ENCODE measurements at places on chromosomes 2 and 18.

DNA sequence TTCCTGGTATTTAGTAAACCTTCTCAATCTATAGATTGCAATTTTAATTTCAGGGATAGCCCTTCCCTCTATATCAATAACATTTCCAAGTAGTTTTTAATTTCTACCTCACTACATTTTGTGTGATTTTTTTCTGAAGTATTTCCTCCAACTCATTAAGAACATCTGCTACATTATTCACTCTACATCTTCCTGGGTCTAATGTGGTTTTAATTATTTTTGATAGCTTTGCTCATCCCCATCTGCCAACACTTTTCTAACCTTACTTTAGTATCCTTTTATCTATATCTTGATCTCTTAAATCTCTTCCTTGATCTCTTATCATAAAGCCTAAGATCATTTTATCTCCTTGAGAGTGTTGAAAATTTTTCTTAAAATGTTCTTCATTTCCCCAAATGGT, 278.3 kb upstream of the CYP26B1 start:
- no peak for DNase-seq

GRCh38 chr2:61193670-61194561, 31.9 kb downstream of the C2orf74 start:
- DNase-seq: no peak

- DNase-seq: no peak
Observed at GRCh38 chr2:29207352-29208148, 92.3 kb downstream of the CLIP4 start.

GRCh38 chr2:121709776-121710469, 26.8 kb downstream of the NIFK start:
- no peak for DNase-seq

DNA sequence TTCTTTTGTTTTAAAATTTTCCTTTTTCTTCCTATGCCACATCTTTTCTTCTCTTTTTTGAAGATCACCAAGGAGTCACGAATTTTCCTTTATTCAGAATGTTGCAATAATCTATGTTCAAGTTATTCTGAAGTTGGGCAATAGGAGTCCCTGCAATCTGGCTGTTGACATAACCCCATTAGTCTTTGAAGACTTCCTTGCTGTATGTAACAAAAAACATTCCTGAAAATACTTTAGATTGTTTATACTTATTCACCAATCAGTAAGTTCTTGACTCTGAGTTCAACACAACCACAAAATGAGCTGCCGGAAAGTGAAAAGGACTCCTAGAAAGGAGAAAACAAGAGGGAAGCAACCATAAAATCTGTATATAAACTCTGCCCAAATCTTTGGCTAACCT, 62.8 kb downstream of the TMEM237 start:
- no peak for DNase-seq

GRCh38 chr18:64037812-64038414, 68.0 kb downstream of the SERPINB8 start:
- no peak for DNase-seq

GRCh38 chr18:8657873-8658470, 47.4 kb upstream of the MTCL1 start:
- no peak for DNase-seq

DNA sequence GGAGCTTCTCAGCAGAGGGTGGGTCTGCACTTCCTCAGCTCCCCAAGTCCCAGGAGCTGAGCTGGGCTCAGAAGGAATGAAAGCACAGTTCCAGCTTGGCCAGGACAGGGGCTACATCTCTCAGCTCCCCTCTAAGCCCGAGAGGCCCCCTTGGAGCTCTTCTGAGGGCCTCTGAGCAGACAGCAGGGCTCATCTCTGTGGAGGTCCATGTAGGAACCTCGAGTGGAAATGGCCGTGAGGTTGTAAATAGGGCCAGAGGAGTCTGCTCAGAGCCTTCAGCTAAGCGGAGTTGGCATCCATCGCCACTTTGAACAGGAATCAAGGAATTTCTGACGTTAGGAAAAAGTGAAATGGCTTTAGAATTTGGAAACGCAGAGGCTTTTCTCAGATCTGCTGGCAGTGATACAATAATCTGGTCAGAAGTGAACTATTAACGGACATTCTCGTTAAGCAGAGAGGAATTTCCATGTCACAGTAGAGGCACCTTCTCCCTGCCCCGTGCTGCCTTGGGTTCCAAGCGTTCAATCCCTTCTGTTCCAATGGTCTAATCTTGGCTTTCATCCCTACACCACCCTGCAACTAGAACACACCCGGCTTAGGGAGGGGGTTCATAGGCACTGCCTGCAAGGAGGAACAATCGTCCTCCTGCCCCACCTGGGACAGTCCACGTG, 213.9 kb downstream of the NDUFA10 start:
- no peak for DNase-seq

DNA sequence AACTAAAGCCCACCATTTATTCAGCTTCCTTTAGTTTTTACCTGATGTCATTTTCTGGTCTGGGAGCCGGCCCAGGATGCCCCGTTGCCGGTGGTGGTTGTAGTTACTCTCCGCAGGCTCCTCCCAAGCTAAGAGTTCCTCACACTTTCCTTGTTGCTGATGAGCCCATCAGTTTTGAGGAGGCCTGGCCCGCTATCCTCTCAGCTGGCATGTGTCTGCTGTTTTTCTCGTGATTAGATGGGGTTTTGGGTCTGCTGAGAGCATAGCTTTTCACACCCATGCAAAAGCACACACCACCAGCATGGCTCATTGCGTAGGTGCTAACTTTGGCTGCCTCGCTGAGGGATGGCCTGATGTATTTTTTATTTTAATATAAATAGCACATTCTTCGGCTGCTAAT, 72.1 kb downstream of the PSMG2 start:
- no peak for DNase-seq

Data from activated CD4-positive, alpha-beta T cell treated with anti-CD3 and anti-CD28 coated beads, Interleukin-2, amount 50 U/mL, for 1 hour (primary cell).